Mesothelial cell of epicardium (in vitro differentiated cells): ENCODE measurements at places on chromosomes 2 and 18.

DNA sequence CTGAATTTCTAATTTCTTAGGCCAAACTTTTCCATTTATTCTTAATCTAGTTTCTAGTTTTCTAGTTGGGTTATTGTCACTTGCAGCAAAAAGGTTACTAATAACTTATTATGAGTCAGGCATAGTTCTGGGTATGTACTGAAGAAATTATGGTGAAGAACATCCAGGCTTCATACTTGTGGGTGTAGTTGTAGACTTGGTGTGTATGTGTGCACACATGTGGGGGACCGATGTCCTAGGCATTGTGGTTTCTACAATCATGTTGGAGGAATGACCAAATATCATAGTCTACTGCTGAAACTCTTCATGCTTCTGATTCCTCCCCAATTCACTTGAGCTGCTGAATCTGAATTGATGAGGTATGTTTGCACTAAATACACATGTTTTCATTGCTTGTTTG is 141.2 kb downstream of the PMAIP1 start:
- no peak for DNase-seq

DNA sequence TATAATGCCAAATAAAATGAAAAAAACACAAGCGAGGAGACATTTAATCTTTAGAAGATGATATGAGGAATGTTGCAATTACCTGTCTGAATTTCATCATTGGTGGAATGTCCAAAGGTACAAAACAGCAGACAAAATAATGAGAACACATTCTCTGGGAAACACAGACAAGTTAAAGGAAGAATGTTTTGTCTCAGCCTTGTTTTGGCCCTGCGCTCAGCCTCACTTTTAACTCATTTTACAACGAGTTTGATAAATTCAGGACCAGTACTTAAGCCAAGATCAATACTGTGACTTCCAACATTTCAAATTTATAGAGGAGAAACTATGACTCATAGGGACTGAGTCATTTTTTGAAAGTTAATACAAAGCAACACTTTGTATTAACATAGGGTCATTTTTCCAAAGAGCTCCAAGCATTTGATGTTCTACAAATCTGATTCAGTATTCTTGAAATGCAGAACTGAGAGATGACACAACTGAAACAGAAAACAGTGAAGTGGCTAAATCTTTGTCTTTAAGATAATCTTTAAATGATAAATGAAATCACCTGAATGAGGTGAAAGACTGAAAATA is 833.2 kb upstream of the CHAC2 start:
- no peak for DNase-seq

DNA sequence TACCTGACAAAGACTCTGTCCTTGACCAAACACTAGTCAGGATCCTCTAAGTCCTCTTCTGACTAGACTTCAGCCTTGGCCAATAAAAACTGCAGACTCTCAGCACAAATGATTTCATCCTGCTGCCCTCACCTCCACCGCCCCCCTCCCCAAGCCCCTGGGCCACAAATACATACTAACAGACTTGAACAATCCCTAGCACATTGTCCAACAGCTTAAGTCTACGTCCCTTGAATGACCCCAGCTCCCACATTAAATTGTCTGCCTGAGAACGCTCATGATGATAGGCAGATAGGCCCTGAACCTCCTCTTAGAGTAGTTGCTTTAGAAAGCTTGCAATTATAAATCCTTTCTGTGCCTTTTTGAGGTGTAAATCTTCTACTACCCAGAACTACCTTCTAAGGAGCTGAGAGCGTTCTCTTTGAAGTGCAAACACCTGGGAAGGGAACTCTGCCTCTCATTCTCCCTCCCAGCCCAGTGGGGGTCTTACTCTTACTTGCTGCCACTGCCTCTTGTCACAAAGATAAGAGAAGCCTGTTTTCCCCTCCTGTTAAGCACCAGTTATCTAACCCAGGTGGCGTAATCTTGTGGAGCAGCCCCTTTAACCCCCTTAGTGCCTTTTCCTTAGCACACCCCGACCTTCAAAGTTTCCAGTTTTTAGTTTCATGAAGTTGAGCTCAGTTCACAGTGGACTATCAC is 1225.6 kb downstream of the LRP1B start:
- no peak for DNase-seq

DNA sequence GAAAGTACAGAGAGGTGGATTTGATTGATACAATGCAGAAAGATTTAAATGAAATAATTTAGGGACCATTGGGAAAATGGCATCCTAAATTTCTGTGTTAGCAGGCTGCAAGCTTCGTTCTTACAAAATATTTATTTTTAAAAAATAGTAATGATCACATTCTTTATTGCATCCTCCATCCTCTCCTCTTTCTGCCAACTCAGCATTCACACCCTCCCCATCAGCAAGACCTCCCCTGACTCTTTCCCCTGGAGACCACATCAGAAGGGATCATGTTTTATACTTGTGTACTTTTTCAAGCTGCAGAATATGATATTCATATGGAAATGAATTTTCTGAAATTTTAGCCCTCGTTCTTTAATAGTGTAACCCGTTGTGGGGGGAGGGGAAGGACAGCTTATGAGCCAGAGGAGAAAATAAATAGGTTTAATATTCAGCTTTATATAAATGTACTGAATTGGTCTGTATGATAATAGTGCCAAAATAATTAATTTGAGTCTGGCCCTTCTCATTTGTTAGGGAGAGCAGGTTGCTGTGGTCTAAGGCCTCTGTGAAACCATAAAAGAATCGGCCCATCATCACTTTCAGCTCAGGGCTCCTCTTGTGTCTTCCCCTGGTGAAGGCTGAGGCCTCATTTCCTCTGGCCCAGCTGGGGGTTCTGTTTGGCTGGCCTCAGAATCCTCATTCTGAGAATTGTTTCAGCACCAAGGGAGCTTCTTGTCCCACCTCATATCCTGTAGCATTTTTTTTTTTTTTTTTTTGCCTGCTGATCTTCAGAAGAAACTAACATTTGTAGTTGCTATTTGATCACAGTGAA is 330.8 kb downstream of the TXNL1 start:
- DNase-seq: no peak

DNA sequence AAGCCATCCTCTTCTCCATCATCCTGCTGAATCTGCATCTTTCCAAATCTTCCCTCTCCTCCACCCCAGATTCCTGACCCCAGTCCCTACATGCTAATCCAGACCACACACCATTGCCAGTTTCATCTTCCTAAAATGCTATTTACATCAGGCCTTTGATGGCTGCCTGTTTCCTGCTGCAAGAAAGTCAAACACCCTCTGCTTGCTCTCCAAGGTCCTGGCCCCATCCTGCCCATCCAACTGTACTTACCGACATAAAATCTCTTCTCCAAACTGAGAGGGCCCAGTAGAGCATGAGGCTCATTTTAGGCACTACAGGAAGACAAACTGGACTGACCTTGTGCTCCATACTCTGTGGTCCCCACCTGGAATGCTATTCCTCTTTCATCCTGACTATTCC is 19.0 kb downstream of the ALK start:
- DNase-seq: no peak

- DNase-seq: no peak
Observed at GRCh38 chr2:68356599-68357239, 8.4 kb upstream of the PLEK start.
